ENCODE measurements at places on chromosomes 4 and X.
A peak's percentile ranks its signal among the peaks of the same experiment; 100 is the strongest.

DNA sequence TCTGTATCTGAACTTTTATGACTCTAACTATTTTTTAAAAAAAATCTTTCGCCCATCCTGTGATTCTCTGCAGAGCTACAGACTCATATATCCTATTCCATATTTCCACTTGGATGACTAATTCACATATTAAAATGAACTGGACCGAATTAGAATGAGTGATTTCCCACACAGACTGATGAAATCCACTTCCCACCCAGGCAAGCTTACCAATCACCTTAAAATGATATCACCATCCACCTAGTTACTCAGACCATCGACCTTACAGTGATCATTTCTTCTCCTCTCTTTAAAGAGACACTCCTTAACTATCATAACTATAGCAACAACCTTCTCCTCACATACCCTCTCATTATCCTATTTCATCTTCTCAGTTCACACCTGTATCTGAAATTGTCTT is 34.1 kb upstream of the GUCY1B1 start:
- no peak for DNase-seq

- DNase-seq, result no peak
Measured at GRCh38 chr4:141899103-141899502, 262.7 kb downstream of the IL15 start.

GRCh38 chrX:31543634-31544033 is 471.8 kb upstream of the FTHL17 start:
- DNase-seq, result no peak

DNA sequence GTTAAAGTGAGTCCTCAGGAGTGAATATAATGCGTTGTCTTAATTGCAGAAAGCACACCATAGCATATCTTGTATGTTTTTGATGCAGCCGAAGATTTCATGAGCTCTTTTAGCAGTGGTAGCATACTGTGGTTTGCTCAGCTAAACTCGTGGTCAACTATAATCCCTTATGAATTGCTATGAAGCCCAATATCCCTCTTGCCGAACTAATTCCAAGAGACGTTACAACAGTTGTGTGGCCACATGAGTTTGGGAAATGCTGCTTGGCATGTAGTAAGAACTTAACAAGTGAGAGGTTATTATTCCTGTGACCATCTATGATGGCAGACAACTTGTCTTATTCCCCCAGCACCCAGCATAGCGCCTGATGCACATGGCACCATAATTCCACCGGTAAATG is 30.7 kb downstream of the SYAP1 start:
- DNase-seq, result no peak

GRCh38 chrX:70554081-70554480 is 109.4 kb downstream of the DLG3 start:
- DNase-seq, result no peak

- no peak for DNase-seq
Measured at GRCh38 chr4:48974979-48975640, 11.0 kb upstream of the CWH43 start.

GRCh38 chr4:151488968-151489367 is 80.0 kb downstream of the FHIP1A start:
- no peak for DNase-seq

GRCh38 chr4:175514174-175514573 is 297.9 kb downstream of the GPM6A start:
- no peak for DNase-seq

DNA sequence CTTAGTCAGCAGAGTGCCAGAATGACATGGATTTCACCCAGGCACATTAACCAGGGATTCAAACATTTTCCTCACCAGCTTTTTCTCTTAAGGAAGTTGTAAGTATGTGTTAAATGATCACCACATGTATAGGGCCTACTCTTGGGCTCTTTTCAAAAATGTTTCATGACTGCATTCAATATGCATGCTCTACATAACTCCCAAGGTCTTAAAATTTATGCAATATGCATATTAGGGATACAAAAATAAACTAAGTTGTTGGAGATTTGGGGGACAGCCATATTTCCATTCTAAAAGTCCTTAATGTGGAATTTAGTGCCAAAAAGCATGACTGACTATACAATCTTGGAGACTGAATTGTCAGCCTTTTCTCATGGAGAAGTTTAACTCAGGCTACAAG is 25.0 kb upstream of the TRPC5OS start:
- no peak for DNase-seq

- DNase-seq, result no peak
Measured at GRCh38 chrX:15956681-15957080, 102.1 kb upstream of the AP1S2 start.

GRCh38 chr4:86280246-86280645 is 79.6 kb downstream of the MAPK10 start:
- no peak for DNase-seq

GRCh38 chrX:13167481-13168231 is 123.2 kb upstream of the FAM9C start:
- peak; percentile 16 for DNase-seq

DNA sequence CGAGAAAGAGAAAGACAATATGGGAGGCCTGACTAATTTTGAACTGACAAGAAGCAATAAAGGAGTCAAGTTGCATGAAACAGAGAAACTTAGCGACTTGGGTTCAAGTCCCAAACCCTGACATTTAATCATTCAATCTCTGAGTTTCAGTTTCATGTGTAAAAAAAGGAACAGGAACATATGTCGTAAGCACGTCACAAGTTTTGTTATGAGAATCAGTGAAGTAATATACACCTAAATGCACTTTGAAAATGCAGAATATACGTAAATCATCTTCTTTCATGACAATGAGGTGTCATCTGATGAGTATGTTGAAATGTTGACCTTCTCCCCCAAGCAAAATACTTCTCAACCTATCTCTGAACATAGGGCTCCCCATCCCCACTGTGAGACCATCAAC is 10.4 kb downstream of the ACOT9 start:
- DNase-seq, result no peak

- DNase-seq, result no peak
Measured at GRCh38 chr4:52096048-52096447, 44.9 kb downstream of the SPATA18 start.

GRCh38 chr4:31374256-31374960 is 654.2 kb downstream of the PCDH7 start:
- DNase-seq, result no peak

GRCh38 chrX:30943984-30944383 is 54.9 kb upstream of the TAB3 start:
- no peak for DNase-seq

DNA sequence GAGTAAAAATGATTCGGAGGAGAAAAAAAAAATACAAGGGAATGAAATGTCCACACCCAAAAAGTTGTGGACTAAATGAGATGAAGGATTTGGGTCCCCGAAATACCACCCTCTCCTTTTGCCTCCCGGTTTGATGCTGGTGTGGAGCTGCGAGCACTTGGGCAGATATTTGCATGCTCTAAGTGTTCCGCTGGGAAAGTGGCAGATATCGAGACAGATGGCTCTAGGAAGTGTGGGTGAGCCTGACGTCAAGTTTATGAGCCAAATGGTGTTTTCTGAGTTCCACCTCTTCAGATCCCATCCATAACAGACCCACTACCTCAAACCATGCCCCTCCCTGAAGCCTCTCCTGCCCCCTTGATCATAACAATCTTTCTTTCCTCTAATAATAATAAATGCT is 228.6 kb downstream of the QDPR start:
- DNase-seq, result no peak

DNA sequence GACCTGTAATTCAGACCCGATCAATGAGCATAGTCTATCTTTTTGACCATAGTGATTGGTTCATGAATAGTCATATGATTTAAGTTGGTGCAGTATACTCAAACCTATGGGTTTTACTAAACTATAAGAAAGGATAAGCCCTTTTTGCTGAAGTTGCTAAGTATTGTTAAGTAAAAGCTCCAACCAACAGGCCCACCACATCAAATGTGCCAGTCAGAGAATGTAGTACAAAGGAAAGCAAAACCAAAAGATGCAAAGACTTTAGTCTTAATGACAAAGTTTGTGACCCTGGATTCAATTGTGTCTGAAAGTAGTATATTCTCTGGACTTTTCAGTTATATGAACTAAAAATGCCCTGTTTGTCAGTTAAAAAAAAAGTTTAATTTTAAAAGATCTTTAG is 208.1 kb upstream of the TET2 start:
- peak; percentile 18 for DNase-seq

GRCh38 chr4:6856391-6856790 is 53.2 kb upstream of the TBC1D14 start:
- DNase-seq, result no peak

DNA sequence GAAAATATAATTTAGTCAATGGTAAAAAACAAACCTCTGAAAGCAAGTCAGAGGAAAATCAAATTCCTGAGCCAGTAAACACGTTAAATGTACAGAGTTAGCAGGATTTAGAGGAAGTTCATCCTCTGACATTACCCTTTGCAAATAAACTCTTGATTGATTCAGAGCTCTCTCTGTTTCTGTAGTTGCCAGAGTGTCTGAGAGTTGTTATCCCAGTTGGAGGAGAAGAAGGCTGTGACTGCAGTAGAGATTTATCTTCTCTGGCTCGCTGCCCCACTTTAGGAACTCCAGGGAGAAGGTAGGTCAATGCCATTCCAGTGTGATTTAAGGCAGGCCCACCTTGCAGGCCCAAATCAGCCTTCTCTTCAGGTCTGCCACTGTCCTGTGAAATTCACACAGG is 6.2 kb upstream of the AMOT start:
- DNase-seq, result no peak

DNA sequence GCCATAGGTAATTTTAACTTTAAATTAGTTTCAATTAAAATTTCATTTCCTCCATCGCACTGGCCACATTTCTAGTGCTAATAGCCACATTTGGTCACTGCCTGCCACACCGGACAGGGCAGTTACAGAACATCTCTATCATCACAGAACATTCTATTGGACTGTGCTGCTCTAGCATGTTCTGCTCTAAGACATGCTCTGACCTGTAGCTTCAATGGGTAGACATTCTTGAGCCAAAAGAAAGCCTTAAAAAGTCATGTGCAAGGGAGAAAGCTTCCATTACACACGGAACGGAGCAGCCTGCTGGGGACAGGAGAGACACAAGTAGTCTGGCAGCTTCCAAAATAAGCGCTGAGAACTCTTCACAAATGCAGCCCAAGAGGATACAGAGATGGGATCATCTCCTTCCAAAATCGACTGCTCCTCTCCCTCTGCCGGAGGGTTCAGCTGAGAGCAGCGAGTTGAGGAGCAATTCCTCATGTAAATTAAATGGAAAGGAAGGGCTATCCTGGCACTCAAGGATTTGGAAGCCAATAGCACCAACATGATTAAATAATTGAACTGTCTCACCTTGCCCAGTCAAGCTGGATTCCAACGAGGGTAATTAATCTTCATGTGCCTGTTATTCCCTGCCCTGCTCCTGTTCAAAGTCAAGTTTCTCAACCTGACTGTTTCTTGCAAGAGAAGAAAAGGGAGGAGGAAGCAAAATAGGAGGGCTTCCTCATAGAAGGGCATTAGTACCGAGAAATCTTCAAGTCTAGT is 336.4 kb upstream of the NOCT start:
- no peak for DNase-seq

- peak; percentile 19 for DNase-seq
Measured at GRCh38 chr4:75916091-75916661, 13.9 kb upstream of the PPEF2 start.

- peak; percentile 5 for DNase-seq
Measured at GRCh38 chr4:53688186-53688790, 97.0 kb upstream of the LNX1 start.

GRCh38 chr4:63563288-63564014 is 845.8 kb downstream of the TECRL start:
- no peak for DNase-seq

Data from activated T-cell treated with anti-CD3 and anti-CD28 coated beads, Interleukin-2, amount 50 U/mL, for 72 hours (primary cell).